Activated naive CD8-positive, alpha-beta T cell treated with anti-CD3 and anti-CD28 coated beads for 36 hours (primary cell): ENCODE measurements at places on chromosomes 6 and 20.
A peak's percentile ranks its signal among the peaks of the same experiment; 100 is the strongest.

GRCh38 chr20:58084966-58085365, 143.5 kb downstream of the ANKRD60 start:
- H3K4me1 ChIP-seq, result no peaks in the 10 kb centered on the region
- H3K27ac ChIP-seq, result no peak overlapping the region
- no peak overlapping the region for H3K4me3 ChIP-seq

DNA sequence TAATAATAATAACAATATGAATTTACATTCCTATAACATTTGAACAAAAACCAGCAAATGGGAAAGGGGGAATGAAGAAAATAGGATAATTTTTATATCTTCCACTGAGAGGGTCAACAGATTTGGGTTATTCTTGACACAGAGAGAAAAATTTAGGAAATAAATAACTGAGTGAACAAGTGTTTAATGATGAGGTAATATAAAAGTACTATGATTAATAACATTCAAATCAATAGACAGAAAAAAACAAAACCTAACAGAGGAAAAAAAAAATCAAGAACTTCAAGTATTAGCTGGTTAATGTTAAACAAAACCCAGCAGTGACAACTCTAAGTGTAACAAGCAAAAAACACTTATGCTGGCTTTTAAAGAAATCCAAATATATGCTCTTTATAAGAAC, 66.5 kb downstream of the LCA5 start:
- H3K4me1 ChIP-seq, result no peaks in the 10 kb centered on the region
- peaks cover 13% of the 10 kb centered on the region for H3K27me3 ChIP-seq
- no peak overlapping the region for H3K27ac ChIP-seq
- no peak for DNase-seq
- H3K36me3 ChIP-seq, result no peaks in the 10 kb centered on the region

- DNase-seq, result no peak
- H3K4me3 ChIP-seq, result peak overlapping the region; percentile 84
- H3K27ac ChIP-seq, result peak overlapping the region; percentile 97
- no peaks in the 10 kb centered on the region for H3K27me3 ChIP-seq
- peaks cover 18% of the 10 kb centered on the region for H3K4me1 ChIP-seq
- peaks cover 1% of the 10 kb centered on the region for H3K36me3 ChIP-seq
Observed at GRCh38 chr6:2990248-2990931, 9.3 kb upstream of the NQO2 start.

GRCh38 chr6:135985471-135985870, 134.0 kb downstream of the PDE7B start:
- H3K27me3 ChIP-seq, result no peaks in the 10 kb centered on the region
- no peak overlapping the region for H3K4me3 ChIP-seq
- no peaks in the 10 kb centered on the region for H3K4me1 ChIP-seq
- H3K36me3 ChIP-seq, result no peaks in the 10 kb centered on the region
- no peak overlapping the region for H3K27ac ChIP-seq
